ENCODE measurements at places on chromosomes 5 and 9.
A peak's percentile ranks its signal among the peaks of the same experiment; 100 is the strongest.

GRCh38 chr5:67520161-67520908 is 323.7 kb upstream of the CD180 start:
- DNase-seq: no peak

- DNase-seq: no peak
Observed at GRCh38 chr5:154624341-154624740, 130.8 kb upstream of the LARP1 start.

DNA sequence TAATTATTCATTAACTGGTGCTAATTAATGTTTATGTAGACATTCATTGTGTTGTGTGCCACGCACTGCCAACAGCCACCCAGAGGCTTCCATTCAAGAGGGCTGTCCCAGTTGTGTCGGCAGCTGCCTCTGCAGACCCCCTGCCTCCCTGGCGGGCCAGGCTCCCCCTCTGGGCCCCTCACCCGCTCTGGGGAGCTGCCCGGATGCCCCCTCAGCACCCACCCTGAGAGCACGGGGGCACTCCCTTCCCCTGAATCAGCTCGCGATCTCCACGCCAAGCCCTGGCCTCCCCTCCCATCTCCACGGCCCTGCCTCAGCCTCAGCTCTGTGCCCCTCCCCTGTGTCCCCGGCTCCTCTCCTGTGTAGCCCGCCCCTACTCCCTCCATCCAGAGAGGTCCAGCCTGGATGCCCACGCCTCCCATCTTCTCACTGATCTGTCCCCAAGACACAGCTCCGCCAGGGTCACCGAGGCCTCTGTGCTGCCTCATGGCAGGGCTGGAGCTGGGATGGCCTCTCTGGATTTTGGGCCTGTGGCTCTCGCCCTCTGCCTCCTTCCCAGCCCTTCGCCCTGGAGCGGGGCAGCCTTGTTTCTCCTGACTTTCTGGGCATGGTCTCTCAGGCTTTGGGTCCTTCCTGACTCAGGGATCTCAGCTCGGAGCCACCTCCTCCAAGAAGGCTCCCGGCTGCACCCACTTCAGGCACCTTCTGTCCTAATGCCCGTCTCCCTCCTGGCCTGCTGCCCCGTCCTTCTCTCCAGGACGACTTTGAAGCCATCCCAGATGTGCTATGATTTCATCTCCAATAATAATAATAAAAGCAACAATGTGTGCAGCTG is 16.0 kb upstream of the SLC9A3 start:
- DNase-seq: no peak

GRCh38 chr9:129352146-129352865 is 174.2 kb upstream of the IER5L start:
- no peak for DNase-seq

GRCh38 chr9:108910402-108910801 is 23.5 kb downstream of the ELP1 start:
- DNase-seq: no peak

DNA sequence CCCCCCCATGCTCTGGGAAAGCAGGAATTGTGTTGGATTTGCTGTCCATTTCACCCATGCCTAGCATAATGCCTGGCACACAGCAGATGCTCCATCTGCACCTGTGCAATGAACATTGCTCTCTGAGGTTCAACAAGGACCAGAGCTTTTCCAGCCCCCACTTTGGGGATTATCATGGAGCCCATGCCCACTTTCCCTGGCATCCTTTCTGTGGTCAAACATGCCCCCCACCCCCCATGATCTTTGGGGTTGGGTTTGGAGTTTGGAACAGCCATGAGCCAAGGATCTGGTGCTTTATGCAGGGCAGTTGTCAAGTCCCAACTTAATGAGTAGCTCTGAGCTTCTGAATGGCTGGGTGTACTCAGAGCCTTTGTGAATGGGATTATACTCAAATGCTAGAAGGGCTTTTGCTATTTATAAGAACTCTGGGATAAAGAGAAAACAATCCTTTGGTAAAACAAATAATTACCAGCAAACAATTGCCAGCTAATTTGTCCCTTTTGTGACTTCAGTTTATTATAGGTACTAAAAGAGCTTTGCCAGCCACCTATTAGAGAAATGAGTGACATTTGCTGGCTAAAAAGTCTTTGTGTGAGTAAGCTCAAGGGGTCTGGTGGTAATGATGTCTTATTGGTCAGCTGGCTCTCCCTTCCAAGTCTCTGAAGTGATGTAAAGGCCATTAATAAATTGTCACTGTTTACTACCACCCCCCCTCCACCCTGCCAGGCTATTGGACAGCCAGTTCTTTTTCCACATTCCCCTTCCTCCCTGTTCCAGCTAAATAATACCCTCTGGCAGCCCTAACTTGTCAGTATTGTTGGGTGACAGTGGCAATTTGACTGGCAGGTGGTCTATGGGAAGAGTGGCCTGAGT is 182.3 kb downstream of the MACROH2A1 start:
- DNase-seq: no peak

GRCh38 chr9:3758816-3759576 is 233.2 kb upstream of the RFX3 start:
- DNase-seq: peak; percentile 2

- no peak for DNase-seq
Observed at GRCh38 chr5:39238366-39239105, 19.2 kb upstream of the FYB1 start.

DNA sequence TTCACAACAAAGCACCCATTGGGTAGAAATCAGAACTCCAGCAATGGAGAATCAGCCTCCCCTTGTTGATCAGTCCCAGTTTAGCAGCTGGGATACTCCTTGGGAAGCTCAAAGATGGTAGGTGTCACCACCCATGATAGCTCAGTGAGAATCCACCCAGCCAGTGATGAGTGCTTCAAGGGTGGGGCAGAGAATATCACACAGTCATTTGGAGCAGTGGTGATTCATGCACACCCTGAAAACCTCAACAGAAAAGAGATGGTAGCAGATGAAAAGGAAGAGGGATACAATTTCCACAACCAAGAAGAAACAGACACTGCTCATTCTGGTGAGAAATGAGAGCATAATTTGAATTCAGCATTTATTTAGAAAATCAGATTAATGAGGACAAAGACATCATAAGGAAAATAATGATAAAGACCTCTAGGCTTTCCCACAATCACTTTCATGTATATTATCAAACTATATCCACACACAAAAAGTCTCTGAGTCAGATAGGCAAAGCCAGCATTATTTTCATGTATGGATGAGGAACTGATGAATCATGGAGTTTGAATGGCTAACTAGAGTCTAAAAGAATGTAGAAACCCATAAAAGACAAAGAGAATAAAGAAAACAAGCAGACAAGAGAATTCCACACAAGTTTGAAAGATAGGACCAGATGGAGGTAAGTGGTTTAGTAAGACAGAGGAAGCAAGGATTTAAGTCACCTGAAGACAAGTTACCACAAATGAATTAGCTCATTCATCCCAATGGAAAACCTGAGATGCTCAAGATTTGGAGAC is 82.9 kb downstream of the FEM1C start:
- DNase-seq: no peak

DNA sequence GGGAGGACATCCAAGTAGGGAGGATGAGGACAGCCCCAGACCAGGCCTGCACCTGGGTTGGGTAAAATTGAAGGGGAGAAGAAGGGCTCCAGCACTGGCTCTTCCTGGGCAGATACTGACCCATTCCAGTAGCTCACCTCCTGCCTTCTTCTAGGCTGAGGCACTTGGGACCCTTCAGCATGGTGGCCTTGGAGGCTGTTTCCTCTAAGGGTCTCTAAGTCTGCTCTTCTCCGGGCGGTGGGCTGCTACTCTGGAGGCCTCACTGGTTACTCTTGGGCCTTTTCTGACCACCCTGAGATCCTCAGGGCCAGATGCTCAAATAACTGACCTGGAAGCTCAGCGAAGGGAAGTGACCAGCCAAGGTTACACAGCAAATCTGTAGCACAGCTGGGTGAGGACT is 2.8 kb upstream of the TIFAB start:
- no peak for DNase-seq

GRCh38 chr5:113527746-113528145 is 14.3 kb downstream of the YTHDC2 start:
- no peak for DNase-seq

DNA sequence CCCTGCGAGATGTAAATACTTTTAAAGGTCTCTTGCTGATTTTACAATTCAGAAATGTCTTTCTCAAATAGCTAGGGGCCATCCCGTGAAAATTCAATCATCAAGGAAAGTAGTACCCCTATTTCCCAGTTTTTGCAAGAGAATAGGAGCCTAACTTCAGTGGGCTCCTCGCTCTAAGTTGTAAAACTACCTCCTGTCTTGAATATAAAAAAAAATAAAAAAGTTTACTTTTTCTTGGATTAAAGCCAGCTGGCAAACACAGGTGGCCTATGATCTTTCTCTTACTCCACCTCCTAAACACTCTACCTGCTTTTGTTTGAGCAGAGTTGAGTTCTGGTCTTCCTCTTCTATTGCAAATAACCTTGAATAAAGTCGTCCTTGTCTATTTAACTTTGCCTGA is 79.4 kb downstream of the SLCO4C1 start:
- DNase-seq: no peak

- no peak for DNase-seq
Observed at GRCh38 chr5:127754706-127755105, 51.5 kb downstream of the CCDC192 start.

Data from CD4-positive, alpha-beta T cell treated with Interleukin-17A for 1 hour (primary cell).